Esophagus squamous epithelium (tissue), 5 donors: ENCODE measurements at places on chromosomes 12 and 14.

GRCh38 chr12:12992418-12993130, 7.5 kb downstream of the HEBP1 start:
- peak overlapping the region; percentile 13 for H3K4me3 ChIP-seq
- no peak for DNase-seq
- no peaks in the 10 kb centered on the region for H3K27me3 ChIP-seq
- peaks cover 53% of the 10 kb centered on the region for H3K4me1 ChIP-seq
- peaks cover 4% of the 10 kb centered on the region for H3K36me3 ChIP-seq

- no peak within 1 kb of the TSS for H3K27ac ChIP-seq
- H3K4me1 ChIP-seq: peaks cover 40% of the 10 kb centered on the region
- H3K4me3 ChIP-seq: peak within 1 kb of the TSS; percentile 59
- peaks cover 8% of the 10 kb centered on the region for H3K36me3 ChIP-seq
- H3K27me3 ChIP-seq: peaks cover 29% of the 10 kb centered on the region
These were observed at the start of gene DHH for GRCh38 chr12:49094160-49094974. TSS of gene DHH (minus strand) at chr12:49094801. CDS start at chr12:49094512, 289 bp downstream.

GRCh38 chr12:107662484-107662883, 23.1 kb upstream of the PWP1 start:
- H3K36me3 ChIP-seq: no peaks in the 10 kb centered on the region
- no peak overlapping the region for H3K4me3 ChIP-seq
- DNase-seq: no peak

DNA sequence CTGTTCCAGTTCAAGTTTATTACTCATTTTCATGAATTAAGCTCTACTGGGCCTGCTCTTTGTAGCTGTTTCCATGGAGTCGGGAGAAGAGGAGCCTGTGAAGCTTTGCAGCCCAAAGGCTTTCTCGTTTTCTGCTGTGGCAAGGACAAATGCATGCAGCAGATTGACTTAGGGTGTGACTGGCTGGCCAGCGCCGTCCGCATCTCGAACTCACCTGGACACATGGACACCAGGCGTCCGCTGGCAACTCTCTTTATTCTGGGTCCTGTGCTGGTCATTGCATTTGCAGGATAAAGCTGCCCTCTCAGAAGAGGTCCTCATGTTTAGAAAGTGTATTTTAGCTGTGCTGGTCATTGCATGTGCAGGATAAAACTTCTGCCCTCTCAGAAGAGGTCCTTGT, 350.4 kb downstream of the TMEM121 start:
- H3K27ac ChIP-seq: no peak overlapping the region
- no peaks in the 10 kb centered on the region for H3K36me3 ChIP-seq
- H3K27me3 ChIP-seq: no peaks in the 10 kb centered on the region
- no peak for DNase-seq
- H3K4me1 ChIP-seq: no peaks in the 10 kb centered on the region

- no peaks in the 10 kb centered on the region for H3K27me3 ChIP-seq
- peaks cover 5% of the 10 kb centered on the region for H3K4me1 ChIP-seq
- H3K4me3 ChIP-seq: no peak overlapping the region
- no peaks in the 10 kb centered on the region for H3K36me3 ChIP-seq
These were observed 15.1 kb downstream of the ADIPOR2 start for GRCh38 chr12:1705774-1706631.

DNA sequence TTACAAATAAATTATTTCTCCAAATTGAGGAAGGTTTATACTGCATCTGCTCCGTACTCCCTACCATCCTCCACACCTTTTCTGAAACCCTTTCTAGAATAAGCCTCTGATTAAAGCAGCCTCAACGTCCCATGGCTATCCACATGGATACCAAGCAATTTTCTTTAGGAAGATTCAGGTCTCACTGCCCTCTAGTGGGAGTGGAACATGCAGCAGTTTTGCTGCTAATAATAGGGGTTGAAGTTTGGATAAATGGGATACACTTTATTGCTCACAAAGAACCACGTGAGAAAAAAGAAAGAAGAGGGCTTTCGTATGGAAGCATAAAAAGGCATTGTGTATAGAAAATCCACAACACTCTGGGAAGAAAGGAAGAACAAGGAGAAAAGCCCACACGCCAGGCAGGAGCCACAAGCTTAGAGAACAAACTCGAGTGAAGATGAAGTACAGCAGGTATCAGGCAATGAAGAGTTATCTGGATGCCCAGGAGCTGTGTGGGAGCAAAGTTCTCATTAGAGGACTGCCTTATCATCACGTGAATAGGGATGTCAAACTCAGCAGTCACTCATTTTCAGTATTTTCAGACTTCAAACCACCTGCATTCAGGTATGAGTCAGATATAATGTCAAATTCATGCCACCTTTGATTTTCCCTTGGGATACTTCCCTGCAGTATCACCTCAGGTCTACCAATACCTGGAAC, 45.8 kb downstream of the CCER1 start:
- H3K4me1 ChIP-seq: no peaks in the 10 kb centered on the region
- H3K27me3 ChIP-seq: no peaks in the 10 kb centered on the region
- no peak overlapping the region for H3K4me3 ChIP-seq
- no peaks in the 10 kb centered on the region for H3K36me3 ChIP-seq

- no peaks in the 10 kb centered on the region for H3K36me3 ChIP-seq
- H3K4me1 ChIP-seq: peaks cover 47% of the 10 kb centered on the region
- H3K27ac ChIP-seq: no peak overlapping the region
- DNase-seq: no peak
- no peak overlapping the region for H3K4me3 ChIP-seq
These were observed 209.3 kb upstream of the FOXN3 start for GRCh38 chr14:89626233-89626806.

DNA sequence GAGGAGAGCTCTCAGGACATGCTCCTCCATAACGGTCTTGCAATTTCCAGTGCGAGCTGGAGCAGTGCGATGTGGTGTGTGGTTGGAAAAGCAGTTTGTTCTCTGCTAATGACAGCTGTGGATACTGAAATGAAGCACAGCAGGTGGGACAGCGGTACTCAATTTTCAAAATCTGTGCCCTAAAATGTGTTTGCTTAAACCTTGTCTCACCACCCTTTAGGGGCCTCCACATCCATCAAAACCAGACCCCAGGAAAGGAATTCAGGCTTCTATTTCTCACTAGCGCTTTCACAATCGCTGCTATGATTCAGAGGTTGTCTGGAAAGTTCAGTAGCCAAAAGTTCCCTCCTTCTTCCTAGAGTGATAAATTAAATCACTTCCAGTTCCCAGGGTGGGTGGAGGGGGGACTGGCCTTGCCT, 440.8 kb downstream of the EGLN3 start:
- no peak for DNase-seq
- no peaks in the 10 kb centered on the region for H3K27me3 ChIP-seq
- no peak overlapping the region for H3K4me3 ChIP-seq
- no peaks in the 10 kb centered on the region for H3K36me3 ChIP-seq

- no peaks in the 10 kb centered on the region for H3K4me1 ChIP-seq
- no peak overlapping the region for H3K27ac ChIP-seq
- no peak for DNase-seq
- H3K4me3 ChIP-seq: no peak overlapping the region
- no peaks in the 10 kb centered on the region for H3K36me3 ChIP-seq
These were observed 128.5 kb downstream of the SLC15A5 start for GRCh38 chr12:16148938-16149337.

DNA sequence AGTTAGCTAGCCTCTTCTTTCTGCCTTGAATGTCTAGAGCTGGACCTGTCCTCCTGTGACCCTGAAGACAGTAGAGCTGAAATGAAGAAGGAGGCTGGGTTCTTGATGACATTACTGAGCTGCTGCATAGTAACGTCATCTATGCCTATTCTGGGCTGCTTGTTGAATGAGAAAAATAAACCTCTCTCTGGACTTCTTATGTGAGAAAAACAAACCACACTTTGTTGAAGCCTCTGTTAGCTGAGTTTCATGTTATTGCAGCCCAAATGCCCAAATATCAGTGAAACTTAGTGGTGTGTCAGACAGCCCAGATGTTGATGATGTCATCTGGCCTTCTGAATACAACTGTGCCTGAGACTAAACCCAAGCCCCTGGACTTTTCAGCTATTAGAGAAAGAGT, 67.0 kb upstream of the MAX start:
- no peak for DNase-seq
- no peaks in the 10 kb centered on the region for H3K36me3 ChIP-seq
- H3K27me3 ChIP-seq: no peaks in the 10 kb centered on the region
- no peak overlapping the region for H3K4me3 ChIP-seq

DNA sequence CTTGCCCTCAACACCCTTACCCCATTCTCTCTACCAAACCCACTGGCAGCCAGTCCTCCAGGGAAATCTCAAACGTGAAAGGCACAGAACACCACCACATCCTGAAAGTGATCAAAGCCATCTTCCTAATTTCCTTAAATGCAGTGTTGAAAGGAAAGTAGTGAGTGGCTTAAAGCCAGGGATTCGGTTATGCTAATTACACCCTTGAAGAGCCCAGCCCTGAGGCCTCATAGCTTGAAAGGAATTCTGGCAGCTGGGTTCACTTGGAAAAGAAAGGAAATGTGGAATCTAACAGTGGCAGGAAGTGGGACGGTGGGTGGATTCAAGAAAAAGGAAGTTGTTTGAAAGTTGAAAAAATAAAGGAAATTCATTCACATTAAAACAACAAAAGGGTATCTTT, 73.0 kb upstream of the FICD start:
- no peak overlapping the region for H3K27ac ChIP-seq
- no peak for DNase-seq
- no peak overlapping the region for H3K4me3 ChIP-seq
- H3K36me3 ChIP-seq: no peaks in the 10 kb centered on the region
